ENCODE measurements at places on chromosomes 6 and 20. TPM values are rescaled to one million over a fixed set of nuclear protein-coding genes. Genes with fewer than 3 reads are reported as not detected.

ERVFRD-1 gene
- not detected for total RNA-seq

GRCh38 chr20:48823960-48824498 lies 3.8 kb downstream of the PREX1 start:
- peak; percentile 88 for DNase-seq

DPPA5 gene
- total RNA-seq: not detected

DNA sequence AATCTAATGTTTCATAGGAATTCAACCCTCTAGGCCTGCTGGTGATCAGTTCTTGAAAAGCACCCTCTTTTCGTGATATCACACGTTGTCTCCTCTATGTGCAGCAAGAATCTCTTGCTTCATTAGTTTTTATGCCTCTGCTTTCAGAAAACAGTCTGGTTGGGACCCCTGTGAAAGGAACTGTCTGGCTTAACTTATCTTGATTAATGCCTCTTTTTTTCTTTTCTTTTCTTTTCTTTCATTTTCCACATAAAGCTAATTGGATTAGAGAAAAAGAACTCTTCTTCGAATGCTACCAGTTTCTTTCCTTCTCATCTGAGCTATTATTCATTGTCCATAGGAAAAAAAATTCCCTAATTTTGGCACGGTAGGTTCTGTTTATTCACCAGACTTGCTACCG lies 21.3 kb downstream of the ZNF311 start:
- no peak for DNase-seq

- DNase-seq: no peak
Measured at GRCh38 chr6:168159506-168159905, 80.5 kb upstream of the FRMD1 start.

DNA sequence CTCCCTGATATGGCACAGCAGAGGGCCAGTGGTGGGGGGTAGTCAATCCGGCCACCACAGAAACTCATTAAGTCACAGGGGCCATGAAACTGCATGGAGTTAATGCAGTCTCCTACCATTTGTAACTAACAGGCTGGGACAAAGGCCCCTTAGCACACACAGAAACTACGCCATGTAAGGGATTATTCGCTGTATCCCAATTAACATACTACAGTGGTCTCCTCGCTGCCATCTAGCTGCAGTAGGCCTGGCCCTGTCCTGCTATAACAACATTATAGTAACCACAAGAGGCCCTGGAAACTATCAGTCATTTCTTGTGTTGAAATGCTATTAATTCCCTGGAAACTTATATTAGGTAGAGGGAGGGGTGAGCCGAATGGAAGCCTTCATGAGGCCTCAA lies 72.3 kb upstream of the CCN2 start:
- no peak for DNase-seq

DNA sequence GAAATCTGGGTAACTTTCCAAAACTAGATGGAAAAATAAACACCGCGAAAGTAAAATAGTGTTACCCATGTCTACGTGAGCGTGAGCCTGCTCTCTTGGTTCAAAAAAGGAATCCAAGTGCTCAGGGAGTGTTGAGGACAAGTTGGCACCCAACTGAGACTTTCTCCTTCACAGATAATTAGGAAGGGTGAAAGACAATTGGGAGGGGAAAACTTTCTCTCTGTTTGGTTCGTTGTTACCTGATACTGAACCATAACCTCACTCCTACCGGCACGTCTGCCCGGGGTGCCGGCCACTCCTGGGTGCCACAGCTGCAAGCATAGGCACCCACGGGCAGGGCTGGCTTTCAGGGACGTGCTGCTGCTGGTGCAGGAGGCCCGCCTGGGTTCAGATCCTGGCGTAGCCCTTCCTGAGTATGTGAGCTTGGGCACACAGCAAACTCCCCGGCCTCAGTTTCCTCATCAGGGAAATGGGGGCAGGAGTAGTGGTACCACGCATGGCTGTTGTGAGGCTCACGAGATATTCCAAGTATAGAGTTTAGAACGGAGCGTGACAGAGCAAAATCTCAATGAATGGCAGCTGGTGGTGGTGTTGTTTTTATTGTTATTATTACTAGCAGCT lies 38.2 kb upstream of the PMEPA1 start:
- DNase-seq: no peak

- no peak for DNase-seq
Measured at GRCh38 chr6:169407325-169407724, 153.7 kb upstream of the THBS2 start.

AKAP12 gene
- 3.6 TPM for total RNA-seq

DNA sequence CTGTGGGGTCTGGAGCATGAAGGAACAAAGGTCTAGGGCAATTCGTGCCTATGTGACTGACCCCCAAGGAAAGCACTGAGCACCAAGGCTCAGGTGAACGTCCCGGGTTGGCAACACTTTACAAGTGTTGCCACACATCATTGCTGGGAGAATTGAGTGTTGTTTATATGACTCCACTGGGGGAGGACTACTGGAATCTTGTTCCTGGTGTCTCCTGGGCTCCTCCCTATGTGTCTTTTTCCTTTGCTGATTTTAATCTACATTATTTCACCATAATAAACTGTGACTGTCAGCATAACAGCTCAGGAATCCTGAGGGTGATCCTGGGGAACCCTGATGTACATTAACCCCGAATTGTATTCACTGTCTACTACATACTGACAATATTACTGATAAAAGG lies 207.7 kb upstream of the BMP2 start:
- DNase-seq: no peak

DNA sequence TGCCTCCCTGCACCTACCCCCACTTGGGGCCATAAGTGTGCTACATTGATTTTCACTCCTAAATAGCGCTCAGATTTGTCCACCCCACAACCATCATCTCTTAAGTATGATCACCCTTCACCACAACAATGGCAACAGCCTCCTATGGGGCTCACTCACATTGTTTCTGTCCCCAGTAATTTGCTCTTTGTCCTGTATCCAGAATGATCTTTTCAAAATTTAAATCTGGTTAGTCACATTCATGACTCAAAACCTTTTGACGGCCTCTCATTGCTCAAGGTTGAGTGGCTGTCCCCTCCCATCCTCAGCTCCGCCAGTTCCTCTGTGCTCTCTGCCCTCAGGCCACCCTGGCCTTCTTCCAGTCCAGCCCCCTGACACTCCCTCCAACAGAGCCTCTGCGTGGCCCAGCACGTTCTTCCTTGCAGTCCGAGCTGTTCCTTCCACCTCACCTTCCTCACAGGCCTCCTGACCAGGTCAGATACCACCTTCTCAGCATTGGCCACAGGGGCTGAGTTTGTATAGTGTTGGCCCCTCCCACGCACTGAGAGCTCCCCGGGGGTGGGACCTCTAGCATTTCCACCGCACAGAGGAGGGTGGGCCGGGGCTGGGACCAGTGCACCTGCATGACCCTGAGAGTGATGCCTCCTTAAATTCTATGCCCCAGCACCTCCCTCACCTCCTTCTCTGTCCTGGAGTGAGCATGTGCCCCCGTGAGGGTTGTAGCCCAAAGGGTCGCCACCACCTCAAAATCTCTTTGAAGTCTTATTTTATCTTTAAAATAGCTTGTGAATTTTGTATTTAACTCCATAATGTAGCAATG lies 2.4 kb upstream of the PPP1R3G start:
- no peak for DNase-seq

- no peak for DNase-seq
Measured at GRCh38 chr6:164069350-164069990, 655.0 kb downstream of the QKI start.

VNN1 gene
- total RNA-seq: not detected

SLC52A3 gene
- not detected for total RNA-seq

GRCh38 chr6:161029195-161029809 lies 37.7 kb downstream of the MAP3K4 start:
- DNase-seq: peak; percentile 28

- no peak for DNase-seq
Measured at GRCh38 chr6:54238396-54238795, 69.8 kb upstream of the TINAG start.

LY6G6D gene
- total RNA-seq: not detected

BMP2 gene
- not detected for total RNA-seq

LAMP5 gene
- not detected for total RNA-seq

- no peak for DNase-seq
Measured at GRCh38 chr6:32439602-32440214, at the start of gene HLA-DRA. Gene HLA-DRA (plus strand): TSS chr6:32439887. CDS start chr6:32439951, 64 bp downstream.

DNA sequence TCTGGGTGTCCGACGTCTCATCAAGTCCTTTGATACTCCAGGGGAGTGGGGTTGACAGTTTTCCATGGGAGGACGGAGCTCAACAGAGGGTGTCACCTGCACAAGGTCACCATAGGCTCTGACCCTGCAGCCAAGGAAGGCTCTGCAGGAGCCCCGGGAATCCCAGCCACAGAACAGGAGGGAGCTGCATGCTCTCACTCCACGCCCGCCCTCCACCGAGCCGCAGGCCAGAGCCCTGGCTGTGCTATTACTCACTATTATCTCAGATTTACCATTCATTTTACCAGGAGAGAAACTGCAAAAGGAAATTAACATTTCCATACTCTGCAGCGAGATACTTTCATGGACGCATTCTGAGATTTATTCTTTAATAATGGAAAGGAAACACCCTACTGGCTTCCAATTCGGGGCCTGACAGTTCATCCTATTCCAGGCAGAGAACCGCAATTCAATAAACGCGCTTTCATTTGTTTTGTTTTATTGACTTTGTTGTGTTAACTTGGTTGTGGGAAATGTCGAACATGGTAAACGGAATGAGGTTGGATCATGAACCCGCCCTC lies 18.3 kb upstream of the NTSR1 start:
- no peak for DNase-seq

GRCh38 chr20:51050531-51051075 lies 27.7 kb upstream of the KCNG1 start:
- no peak for DNase-seq

DNA sequence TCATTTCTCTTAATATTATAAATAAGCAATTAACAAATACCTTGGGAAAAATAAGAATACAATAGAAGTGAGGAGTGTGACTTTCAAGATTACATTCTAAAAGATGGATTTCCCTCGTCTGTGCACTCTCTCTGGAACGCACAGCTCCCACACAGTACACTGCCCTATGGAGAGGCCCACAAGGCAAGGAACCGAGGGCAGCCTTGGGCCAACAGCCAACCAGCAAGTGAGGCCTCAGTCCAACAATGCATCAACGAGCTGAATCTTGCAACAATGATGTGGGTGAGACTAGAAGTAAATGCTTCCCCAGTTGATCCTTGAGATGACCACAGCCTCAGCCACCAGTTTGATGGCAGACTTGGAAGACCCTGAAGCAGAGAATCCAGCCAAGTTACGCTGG lies 34.5 kb upstream of the AVP start:
- no peak for DNase-seq

- no peak for DNase-seq
Measured at GRCh38 chr6:30037182-30037788, 23.8 kb upstream of the POLR1H start.

DNA sequence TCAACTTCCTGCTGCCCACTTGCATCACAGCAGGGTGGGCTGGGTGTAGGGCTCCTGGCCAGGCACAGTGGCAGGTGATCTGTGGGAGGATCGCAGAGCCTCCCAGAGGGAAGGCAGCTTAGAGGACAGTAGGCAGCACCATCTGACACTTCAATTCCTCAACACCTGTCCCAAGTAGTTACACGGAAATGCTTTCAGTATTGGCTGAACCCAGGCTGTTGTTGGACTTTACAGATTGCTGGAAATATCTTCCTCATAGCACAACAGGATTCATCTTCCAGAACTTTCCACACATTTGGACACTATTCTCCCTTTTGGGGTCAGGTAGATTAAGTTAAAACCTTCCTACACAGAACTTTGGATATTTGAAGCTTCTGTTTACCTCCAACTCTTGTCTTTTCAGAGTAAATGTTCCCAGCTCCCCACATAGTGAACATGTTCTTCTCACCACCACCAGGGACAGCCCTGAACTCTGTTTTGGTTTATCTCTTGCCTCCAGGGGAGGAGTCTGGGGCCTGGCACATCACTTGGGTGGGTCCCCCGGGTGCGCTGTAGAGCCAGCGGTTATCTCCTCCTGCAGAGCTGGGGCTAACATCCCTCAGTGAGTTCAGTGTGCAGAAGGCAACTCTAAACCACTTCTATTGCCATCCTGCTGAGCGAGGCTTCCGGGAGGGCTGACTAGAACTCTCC lies 3.5 kb upstream of the SLC22A2 start:
- DNase-seq: no peak

GRCh38 chr6:37619641-37620040 lies 78.0 kb downstream of the MDGA1 start:
- DNase-seq: no peak

DNA sequence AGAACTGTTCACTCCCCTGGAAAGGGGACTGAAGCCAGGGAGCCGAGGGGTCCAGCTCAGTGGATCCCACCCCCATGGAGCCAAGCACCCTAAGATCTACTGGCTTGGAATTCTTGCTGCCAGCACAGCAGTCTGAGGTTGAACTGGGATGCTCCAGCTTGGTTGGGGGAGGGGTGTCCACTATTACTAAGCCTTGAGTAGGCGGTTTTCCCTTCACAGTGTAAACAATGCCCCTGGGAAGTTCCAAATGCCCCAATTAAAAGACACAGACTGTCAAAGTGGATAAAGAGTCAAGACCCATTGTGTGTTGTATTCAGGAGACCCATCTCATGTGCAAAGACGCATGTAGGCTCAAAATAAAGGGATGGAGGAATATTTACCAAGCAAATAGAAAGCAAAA lies 150.2 kb downstream of the LPA start:
- DNase-seq: no peak

- DNase-seq: no peak
Measured at GRCh38 chr6:7912024-7912423, 1.4 kb upstream of the TXNDC5 start.

- DNase-seq: no peak
Measured at GRCh38 chr20:54643761-54644160, 168.4 kb downstream of the DOK5 start.

PAX1 gene
- not detected for total RNA-seq

GRCh38 chr6:449057-449430 lies 57.5 kb downstream of the IRF4 start:
- DNase-seq: peak; percentile 8

- no peak for DNase-seq
Measured at GRCh38 chr20:56163806-56164205, 84.7 kb upstream of the MC3R start.

DNA sequence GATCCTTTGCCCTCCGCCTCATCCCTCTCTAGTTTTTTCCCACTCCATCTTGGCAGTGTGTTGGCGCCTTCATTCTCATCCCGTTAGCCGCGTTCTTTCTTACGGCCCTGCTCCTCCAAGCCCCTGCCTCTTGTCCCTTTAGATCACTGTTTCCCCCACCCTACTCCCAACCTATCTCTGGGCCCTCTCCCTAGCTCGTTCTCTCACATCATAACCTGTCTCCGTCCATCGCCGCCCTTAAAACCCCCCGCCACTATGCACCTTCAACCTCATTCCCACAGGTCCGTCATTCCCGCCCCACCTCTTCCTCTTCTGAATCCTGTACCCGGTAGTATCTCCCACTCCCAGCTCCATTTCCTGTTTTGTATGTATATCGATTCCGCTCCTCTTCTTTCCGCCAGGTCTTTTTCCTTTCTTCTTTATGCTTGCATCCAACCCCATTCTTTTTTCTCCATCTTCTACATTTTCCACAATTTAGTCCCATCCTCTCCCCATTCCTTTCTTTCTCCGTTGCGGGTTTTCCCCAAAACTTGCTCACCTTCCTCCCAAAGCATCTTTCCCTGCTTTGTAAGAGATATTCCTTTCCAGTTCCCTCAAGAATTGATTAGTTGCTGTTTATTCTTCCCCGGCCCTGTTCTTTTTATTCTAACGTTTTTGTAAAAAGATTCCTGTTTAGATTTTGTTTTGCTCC lies 671 bp downstream of the EFHC1 start:
- no peak for DNase-seq
